GM04503 (cell line): ENCODE measurements at places on chromosomes 13 and 19.

DNA sequence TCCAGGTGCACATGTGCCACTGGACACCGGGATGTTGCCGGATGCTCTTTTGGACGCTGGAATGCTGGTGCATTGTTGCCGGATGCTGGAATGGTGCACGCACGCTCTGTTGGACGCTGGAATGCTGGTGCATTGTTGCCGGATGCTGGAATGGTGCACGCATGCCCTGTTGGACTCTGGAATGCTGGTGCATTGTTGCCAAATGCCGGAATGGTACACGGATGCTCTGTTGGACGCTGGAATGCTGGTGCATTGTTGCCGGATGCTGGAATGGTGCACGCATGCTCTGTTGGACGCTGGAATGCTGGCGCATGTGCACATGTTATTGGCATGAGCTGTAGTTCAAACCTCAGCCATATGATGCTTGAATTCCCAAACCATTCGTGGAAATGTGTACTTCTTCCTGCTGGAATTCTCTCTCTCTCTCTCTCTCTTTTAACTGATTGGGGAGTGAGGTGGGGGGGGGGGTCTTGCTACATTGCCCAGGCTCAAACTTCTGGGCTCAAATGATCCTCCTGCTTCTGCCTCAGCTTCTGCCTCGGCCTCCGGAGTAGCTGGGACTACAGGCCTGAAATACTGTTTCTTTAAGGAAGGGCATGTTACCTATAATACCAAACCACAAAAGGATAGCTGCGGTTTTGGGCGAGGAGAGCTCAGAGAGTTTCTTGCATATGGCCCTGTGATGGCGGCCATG is 1.2 kb upstream of the MCF2L start:
- no peak for DNase-seq

GRCh38 chr19:19500975-19501644 is 14.2 kb downstream of the TSSK6 start:
- DNase-seq = no peak

GRCh38 chr13:89181041-89181440 is 1509.9 kb downstream of the SLITRK5 start:
- DNase-seq = no peak

DNA sequence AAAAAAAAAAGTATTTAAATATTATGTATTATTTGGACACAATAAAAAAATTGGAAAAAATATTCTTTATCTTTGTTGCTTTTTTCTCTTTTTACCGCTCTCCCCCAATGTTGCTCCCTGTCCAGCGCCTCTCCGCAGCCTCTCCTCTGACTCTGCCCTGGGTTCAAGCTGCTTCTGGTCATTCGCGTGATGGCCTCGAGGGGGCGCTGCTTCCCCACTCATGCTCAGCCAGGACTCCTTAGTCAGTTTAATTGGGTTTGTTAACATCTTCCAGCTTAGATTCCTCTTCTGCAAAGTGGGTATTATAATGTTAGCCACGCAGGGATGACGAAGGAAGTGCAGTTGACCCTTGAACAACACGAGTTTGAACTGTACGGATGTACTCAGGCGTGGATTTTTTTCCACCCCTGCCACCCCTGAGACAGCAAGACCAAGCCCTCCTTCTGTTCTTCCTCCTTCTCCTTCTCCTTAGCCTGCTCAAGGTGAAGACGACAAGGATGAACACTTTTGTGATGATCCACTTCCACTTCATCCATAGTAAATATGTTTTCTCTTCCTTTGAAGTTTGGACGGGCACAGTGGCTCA is 4.9 kb upstream of the NWD1 start:
- no peak for DNase-seq

- no peak for DNase-seq
These were observed 1606.4 kb upstream of the PRR20A start for GRCh38 chr13:55534306-55534705.
